ENCODE measurements at places on chromosomes 13 and 19.
A peak's percentile ranks its signal among the peaks of the same experiment; 100 is the strongest.

DNA sequence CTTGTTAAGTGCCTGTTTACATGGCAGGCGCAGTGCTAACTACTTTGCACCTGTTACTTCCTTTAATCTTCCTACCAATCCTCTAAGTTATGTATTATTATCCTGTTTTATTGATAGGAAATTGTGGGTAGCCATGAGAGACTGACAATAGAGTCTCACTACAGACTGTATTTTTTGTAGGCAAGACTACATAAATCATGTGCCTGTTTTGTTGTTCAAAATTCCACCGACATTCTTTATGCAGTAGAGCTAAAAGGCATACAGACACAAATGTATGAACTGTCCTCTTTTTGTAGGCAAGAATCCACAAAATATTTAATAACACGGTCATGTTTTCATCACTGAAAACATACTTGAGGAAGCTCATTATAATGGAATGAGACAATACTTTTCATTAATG is 205.5 kb downstream of the NALCN start:
- no peak for DNase-seq

- DNase-seq, result no peak
Observed at GRCh38 chr13:106173346-106173745, 362.1 kb downstream of the EFNB2 start.

GRCh38 chr13:21971662-21972621 is 301.1 kb downstream of the FGF9 start:
- no peak for DNase-seq

GRCh38 chr13:37094099-37094498 is 11.4 kb downstream of the CSNK1A1L start:
- no peak for DNase-seq

- DNase-seq, result no peak
Observed at GRCh38 chr13:42548731-42549551, 25.0 kb upstream of the TNFSF11 start.

GRCh38 chr13:76038920-76039716 is 403.0 kb downstream of the LMO7 start:
- no peak for DNase-seq

- DNase-seq, result no peak
Observed at GRCh38 chr19:18480006-18480691, 41.7 kb downstream of the ELL start.

GRCh38 chr19:36222503-36222902 is 7.6 kb downstream of the ZNF146 start:
- DNase-seq, result no peak

- DNase-seq, result no peak
Observed at GRCh38 chr13:86946734-86947133, 724.4 kb upstream of the SLITRK5 start.

- no peak for DNase-seq
Observed at GRCh38 chr19:5850743-5851293, 431 bp downstream of the FUT3 start.

GRCh38 chr13:73542446-73542845 is 483.6 kb downstream of the KLF5 start:
- no peak for DNase-seq

GRCh38 chr13:41837629-41838028 is 123.3 kb downstream of the VWA8 start:
- no peak for DNase-seq

DNA sequence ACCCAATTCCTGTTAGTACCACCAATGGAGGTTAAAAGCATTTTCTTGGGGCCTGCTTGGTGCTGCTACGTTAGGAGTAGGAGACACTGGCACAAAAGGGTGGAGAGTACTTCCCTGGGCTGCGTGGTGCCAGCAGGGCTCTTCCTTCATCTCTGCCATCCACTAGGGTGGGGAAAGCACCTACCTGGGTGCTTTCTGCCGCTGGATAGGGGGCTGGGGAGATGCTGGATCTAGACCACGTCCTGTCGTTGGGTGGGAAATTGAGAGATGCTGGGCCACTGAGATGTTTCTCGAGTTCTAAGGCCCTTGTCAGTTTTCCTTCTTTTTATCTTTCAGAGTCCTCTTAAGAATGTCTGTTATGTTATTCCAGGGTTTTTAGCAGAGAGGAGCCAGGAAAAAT is 6.7 kb upstream of the FCGBP start:
- DNase-seq, result no peak

DNA sequence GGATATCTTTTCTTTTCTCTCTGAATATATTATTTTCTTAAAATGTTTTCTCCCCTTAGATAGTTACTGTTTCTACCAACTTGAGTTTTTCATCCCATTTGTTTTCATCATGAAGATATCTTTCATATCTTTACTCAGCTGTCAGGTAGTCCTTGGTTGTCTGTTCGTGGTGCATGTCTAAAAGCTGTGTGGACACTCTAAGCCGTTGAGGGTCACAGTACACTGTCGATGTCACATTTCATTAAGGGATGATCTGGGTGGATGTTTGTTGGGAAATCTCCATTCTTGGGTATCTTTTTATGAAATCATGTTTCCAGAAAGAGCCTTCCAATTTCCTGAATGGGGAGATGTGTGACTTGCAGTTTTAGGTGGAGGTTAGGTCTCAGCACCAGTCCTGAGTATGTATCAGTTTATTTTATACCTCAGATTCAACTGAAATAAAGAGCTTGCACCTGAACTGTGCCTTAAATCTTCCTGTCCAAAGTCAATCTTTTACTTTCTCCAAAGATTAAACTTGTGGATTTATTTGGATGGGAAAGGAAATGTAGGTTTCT is 23.2 kb downstream of the ZMYM2 start:
- DNase-seq, result no peak

- peak; percentile 4 for DNase-seq
Observed at GRCh38 chr13:78022164-78022877, 103.7 kb upstream of the EDNRB start.

GRCh38 chr13:96744367-96745331 is 249.6 kb downstream of the OXGR1 start:
- DNase-seq, result no peak

DNA sequence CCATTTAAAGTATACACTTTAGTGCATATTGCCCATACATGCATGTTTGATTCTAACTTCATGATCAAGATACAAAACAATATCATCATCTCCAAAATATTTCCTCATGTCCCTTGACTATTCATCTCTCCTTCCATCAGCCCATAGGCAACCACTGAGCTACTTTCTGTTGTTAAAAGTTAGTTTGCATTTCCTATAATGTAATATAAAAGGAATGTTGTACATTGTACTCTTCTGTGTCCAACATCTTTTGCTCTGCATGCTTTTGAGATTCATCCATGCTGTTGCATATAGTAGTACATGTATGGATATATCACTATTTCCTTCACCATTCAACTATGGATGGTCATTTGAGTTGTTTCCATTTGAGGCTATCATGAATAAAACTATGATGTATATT is 74.7 kb downstream of the ITGBL1 start:
- DNase-seq, result no peak

- DNase-seq, result no peak
Observed at GRCh38 chr13:37914781-37915391, 45.3 kb upstream of the TRPC4 start.

DNA sequence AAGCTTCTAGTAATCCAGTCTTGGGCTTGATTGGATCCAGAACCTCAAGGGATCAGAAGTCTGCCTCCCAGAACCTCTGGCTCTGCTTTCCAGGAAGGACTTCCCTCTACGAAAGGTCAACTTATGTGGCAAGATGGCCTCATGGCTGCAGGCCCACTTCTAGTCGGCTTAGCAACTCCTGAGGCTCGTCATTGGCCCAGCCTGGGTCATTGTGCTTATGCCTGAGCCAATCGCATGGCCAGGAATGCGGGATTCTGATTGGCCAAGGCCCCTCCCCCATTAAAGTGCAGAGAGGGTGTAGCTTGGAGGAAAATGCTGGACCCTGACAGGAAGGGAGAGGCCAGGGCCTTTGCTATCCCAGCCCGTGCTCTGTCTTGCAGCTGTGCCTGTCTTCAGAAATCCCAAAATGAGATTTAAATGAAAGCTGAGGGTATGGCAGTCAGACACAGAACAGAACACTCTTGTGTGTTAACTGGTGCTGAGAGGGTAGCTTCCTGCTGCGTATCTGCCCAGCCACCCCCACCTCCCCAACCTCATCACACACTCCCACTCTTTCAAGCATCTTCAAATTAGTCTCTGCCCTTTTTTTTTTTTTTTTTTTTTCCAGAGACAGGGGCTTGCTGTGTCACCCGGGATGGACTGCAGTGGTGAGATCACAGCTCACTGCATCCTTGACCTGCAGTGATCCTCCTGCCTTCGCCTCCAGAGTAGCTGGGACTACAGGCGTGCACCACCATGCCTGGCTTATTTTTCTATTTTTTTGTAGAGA is 5.5 kb upstream of the CCNE1 start:
- no peak for DNase-seq

GRCh38 chr13:113178070-113178895 is 19.8 kb downstream of the PROZ start:
- DNase-seq, result no peak

GRCh38 chr13:105340061-105340606 is 1195.3 kb downstream of the EFNB2 start:
- no peak for DNase-seq

DNA sequence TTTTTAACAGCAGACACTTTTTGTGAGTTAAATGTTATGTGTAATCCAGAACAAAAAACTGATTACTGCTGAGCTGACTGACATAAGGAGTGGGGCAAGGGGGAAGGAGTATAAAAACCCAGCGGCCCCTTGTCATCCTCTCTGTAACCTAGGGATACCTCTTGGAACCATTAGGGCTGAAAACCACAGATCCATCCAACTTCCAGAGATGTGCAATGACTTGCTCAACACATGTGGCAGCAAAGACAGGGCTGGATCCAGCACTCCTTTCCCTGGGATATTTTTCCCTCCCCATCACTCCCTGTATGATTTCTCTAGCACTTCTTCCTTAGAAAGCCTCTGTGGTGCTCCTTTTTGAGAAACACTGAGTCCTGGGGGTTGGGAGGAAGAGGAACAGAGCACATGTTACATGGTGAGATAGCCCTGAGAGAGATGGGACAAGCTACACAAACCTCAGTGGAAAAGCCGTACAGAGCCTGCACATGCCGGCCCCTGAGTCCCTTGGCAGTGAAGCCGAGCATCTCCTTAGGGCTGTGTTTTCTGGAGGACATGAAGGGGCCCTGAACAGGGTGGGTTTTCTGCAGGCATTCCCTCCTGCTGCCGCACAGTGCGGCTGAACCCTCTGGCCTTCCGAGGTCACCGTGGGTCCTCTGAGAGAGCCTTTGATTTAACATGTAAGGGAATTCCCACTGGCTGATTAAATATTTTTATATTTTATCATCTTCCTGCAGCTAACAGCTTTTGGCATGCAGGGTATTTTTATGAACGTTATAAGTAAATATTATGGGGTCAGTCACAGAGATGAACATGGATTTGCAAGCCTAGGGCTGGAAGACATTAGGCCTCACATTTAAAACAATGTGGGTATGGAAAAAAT is 219.9 kb downstream of the COG6 start:
- no peak for DNase-seq

- DNase-seq, result no peak
Observed at GRCh38 chr13:110681868-110682550, 23.9 kb downstream of the CARS2 start.

DNA sequence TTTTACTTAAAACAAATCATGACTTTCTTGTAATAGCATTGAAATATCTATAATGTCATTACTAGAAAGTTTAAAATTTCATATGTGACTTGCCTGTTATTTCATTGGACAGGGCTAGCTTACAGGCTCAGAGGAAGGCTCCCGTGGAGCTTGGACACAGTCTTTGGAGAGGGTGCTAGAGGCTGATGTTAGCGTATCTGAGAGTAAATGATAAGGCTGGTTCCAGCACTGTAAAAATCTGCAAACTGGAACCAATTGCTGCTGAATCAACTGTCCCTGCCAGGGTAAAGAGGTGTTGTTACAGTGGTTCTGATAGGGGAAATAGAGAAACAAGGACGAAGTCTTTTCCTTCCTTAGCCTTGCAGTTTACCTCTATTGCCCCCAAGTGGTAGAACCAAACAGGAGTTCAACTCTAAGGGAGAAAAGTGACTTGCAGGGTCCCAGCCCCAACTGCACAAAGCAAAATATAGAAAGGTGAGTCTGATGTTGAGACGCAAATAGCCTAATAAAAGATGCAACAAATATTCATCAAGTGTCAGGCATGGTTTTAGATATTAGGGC is 901.7 kb downstream of the DIAPH3 start:
- no peak for DNase-seq

DNA sequence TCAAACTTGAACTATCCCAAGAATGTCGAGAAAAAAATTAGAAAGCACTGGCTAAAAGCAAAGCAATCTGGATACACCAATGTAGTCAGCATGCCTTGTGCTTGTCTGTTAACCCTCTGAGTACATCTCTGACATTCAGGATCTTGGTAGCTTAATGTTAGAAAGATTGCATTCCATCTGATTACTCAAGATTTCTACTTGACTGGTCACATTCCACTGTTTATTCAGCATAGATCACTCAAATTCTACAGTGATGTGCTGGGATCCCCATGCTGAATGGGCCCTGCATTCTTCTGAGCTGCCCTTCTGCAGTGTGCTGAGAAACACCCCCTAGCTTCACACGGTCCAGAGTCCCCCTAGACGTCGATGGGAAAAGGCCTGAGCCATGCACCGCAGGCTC is 295.4 kb upstream of the MAB21L1 start:
- DNase-seq, result no peak

- DNase-seq, result peak; percentile 59
Observed at GRCh38 chr13:51453207-51453958, 547 bp upstream of the INTS6 start.

GRCh38 chr13:21511849-21512248 is 52.7 kb upstream of the ZDHHC20 start:
- no peak for DNase-seq

- no peak for DNase-seq
Observed at GRCh38 chr13:20415694-20416107, 110.0 kb downstream of the CRYL1 start.

DNA sequence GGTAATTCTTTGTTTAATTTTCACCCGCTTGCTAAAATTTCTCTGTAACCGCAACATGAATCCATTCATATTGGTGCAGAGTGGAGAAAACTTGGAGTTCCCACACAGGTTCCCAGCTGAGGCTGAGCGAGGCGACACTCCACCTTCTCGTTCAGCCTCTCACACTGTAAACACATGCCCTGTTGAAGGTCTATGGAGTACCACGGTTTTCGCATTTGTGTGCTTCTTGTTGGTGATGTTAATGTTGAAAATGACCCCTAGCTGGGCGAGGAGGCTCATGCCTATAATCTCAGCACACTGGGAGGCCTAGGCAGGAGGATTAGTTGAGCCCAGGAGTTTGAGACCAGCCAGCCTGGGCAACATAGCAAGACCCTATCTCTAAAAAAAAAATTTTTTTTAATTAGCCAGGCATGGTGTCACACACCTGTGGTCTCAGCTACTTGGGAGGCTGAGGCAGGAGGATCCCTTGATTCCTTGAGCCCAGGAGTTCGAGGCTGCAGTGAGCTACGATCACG is 67.2 kb downstream of the ARHGEF18 start:
- no peak for DNase-seq
